ENCODE measurements at places on chromosomes 4 and X.

- no peak for DNase-seq
These were observed 908.9 kb upstream of the AGA start for GRCh38 chr4:178351185-178351584.

- DNase-seq = no peak
These were observed 1.2 kb upstream of the EFHC2 start for GRCh38 chrX:44344687-44345086.

DNA sequence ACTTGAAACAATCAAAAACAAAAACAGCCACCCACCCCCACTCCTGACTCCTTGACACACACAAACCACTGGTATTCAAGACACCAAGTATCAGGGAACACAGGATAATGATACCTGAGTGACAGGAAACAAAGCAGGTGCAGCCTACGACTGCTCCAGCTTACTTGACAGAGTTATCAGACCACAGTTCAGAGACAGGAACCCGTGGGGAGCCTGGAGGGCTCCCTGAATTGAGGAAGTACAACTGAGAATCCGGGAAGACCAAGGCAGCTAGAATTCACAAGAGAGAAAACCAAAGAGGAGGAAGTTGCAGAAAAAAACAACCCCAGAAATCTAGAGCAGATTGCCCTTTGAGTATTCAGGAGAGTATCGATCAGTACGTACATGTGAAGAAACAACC lies 20.5 kb downstream of the COMMD8 start:
- no peak for DNase-seq

- no peak for DNase-seq
These were observed 228.4 kb downstream of the SPRY1 start for GRCh38 chr4:123624959-123625358.

GRCh38 chr4:15851969-15852368 lies 73.8 kb downstream of the CD38 start:
- no peak for DNase-seq

GRCh38 chr4:167973513-167973912 lies 118.8 kb upstream of the ANXA10 start:
- DNase-seq = no peak

GRCh38 chr4:173046818-173047217 lies 121.8 kb upstream of the GALNT7 start:
- DNase-seq = no peak

DNA sequence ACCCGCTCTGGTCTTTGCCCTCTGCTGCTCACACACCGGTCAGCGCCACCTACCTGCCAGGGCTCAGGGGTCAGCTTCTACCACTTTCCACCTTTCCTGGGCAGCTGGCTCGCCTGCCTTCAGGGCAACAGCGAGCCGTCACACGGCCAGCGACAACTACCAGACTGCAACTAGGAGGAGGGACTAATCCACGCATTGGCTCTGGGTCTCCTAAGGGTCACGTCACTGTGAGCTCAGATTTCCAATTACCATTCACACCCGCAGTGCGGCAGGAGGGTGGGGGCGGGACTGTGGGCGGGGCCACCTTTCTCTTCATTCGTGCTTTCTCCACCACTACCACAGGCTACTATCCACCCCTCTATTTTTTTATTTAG lies at the start of gene BEX5:
Gene BEX5, minus strand, starts transcription at position 172 of the 374 bp plus-strand sequence. CDS start 1,712 bp downstream, outside the sequence.
- DNase-seq = peak; percentile 25

GRCh38 chrX:78997870-78998558 lies 52.8 kb downstream of the P2RY10 start:
- no peak for DNase-seq

GRCh38 chr4:99447079-99447478 lies 11.9 kb upstream of the ADH7 start:
- DNase-seq = no peak

DNA sequence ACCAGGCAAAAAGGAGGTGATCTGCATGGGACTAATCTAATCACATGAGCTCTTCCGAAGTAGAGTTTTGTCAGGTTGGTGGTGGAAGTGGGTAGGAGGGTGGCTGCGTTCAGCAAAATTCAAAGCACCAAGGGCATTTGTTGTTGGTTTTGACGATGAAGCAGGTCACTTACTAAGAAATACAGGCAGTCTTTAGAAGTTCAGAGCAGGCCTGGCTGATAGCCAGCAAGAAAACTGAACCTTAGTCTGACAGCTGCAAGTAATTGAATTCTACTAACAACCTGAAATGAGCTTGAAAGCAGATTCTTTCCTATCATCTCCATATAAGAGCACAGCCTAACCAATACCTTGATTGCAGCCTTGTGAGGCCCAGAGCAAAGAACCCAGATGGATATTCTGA lies 505.8 kb downstream of the KLHL13 start:
- no peak for DNase-seq

- DNase-seq = no peak
These were observed 10.3 kb upstream of the CENPU start for GRCh38 chr4:184744236-184744635.

DNA sequence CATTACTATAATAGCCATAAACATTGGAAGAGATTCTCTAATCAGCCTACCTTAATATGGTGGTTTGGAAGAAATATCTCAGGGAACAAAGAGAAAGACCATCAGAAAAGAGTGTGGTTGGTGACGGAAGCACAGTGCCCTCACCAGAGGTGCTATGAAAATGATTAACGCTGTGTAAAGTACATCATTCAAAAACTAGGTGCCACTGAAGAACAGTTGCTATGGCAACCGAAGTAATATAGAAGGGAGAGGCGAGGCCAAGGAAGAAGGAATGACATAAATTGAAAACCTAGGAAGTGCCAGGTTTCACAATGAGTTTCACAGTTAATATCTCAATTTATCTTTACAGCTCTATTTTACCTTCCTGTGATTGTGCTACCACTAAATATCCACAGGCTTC lies 57.0 kb upstream of the ARSJ start:
- no peak for DNase-seq

GRCh38 chrX:119121341-119121740 lies 6.3 kb downstream of the KIAA1210 start:
- DNase-seq = no peak

DNA sequence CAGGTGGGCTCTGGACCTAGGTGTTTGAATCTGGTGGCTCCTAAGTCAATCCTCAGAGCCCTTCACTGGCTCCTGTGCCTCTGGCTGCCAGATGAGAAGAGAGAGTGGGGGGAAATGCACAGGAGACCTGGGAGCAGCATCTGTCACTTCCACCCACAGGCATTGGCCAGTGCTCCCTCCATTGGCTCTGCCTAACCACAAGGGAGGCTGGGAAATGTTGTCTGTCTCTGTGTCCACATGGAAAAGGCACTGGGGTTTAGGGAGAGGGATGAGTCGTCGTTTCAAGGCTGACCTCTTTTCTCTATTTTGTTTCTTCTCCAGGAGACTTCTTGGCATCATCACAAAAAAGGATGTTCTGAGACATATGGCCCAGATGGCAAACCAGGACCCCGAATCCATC lies 76.4 kb downstream of the CLCN4 start:
- DNase-seq = no peak

DNA sequence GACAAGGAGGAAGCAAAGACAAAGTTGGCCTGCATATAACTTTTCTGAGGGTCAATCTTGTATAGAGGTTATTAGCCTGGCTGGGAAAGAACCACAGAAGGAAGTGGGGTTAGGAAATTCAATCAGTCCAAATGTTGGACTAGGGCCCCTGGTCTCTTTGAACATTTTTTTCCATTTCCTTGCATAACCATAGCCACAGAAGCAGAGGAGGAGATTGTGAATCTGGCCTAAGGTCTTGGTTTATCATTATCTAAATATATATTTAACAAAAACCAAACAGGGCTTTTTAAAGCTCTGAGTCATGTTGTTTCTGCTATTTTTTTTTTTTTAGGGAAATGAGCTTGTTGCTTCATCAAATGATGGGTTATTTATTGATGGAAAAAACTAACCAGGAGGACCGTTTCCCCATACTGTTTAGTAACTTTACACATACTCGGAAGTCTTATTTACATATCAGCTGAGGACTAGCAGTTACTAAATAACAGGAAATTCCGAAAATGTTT lies 97.7 kb upstream of the ACSL4 start:
- no peak for DNase-seq

DNA sequence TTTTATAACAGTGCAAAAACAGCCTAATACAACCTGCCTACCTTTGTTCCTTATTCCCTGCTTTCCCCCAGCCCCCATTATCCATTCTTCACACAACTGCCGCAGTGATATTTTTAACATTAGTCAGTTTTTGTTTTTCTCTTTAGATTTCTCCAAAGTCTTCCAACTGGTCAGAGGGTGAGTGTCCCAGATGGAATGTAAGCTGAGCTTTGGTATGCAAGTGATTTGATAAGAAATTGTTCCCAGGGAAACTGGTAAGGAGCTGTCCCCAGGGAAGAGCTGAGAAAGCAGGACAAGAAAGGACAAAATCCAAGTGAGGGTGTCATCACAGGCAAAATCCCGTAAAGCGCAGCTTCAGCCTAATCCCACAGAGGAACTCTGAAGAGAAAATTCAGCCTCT lies 475.5 kb upstream of the ADGRL3 start:
- DNase-seq = no peak

- DNase-seq = no peak
These were observed 442.5 kb upstream of the LCORL start for GRCh38 chr4:18463987-18464559.

- DNase-seq = no peak
These were observed 1.6 kb downstream of the MEPE start for GRCh38 chr4:87834401-87834800.

- no peak for DNase-seq
These were observed 23.0 kb upstream of the PPA2 start for GRCh38 chr4:105496899-105497298.

DNA sequence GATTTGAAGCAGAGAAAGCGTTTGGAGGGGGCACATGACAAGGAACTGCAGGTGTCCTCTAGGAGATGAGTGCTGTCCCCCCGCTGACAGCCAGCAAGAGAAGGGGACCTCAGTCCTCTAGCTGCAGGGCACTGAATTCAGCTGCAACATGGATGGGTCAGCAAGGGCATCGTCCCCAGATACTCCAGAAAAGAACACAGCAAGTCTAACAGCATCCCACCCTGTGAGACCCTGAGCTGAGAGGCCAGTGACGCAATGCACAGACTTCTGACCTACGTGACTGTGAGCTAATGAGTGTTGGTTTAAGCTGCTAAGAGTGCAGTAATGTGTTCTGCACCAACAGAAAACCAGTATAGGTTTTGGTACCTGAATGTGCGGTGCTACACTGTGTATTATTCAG lies 11.6 kb upstream of the CENPVL2 start:
- DNase-seq = no peak

DNA sequence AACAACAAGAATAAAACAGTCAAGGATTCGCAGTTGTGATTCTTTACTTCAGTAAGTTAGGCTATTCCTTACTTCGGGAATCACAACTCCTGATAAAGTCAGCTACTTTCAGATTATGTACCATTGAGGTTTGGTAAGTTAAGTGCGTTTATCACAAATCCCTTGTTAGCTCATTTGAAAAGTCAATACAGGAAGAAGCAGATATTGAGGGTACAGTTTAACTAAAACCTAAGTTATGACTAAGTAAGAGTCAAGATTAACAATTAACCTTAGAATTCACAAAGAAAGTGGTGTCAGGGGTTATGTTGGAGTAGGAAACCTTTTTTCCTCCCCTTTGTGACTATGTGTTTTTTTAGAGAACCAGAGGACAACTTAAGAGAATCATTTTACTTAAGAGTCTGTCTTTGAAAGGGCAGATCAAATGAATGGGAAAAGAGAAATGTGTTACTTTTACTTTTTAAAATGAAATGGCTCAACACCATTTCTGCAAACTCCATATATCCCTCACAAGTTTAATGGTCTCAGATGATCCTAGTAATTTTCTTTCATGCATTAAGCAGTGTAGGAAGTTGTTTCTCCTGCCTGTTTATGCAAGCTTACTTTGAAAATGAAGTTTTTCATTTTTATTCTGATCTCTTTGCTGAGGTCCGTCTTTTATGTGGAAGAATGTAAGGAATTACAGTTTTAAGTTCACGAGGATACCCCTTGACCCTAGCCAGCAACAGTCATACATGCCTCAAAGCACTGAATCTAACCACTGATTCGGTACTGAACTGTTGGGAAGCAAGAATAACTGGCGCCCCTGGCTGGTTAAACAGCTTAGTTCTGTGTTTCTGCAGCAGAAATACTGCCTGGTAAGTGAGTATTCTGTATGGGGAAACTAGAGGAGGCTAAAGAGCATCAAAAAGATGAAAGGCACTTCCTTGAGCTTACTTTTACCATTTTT lies 211.7 kb downstream of the SLC4A4 start:
- no peak for DNase-seq

DNA sequence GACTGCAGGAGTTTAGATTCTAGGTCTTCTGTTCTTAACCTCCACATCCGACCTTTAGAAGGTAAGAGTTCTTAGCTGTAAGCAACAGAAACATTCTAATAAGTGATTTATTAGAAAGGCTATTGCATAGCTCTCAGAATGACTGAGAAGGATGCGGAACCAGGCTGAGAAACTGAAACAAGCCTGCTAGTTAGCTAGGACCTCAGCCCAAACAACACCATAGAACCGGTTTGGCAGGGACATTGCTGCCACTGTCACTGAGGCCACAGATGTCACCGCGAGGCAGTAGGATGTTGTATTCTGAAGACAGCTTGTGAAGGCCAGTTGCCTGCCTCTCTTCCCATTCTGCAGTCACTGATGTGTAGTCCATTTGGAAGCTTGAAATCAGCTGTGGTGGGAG lies 160.0 kb upstream of the ARX start:
- no peak for DNase-seq

DNA sequence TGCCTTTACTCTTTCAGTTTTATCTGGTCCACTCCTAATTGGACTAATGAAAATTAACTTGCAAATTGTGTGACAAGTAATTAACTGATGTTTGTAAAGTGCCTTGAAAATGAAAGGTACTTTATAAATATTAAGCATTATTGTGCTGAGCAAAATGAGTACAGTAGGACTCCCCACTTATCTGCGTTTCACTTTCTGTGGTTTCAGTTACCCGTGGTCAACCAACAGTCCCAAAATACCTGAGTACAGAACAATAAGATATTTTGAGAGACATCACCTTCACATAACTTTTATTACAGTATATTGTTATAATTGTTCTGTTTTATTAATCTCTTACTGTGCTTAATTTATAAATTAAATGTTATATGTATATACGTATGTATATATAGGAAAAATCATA lies 27.4 kb upstream of the JADE3 start:
- DNase-seq = no peak

DNA sequence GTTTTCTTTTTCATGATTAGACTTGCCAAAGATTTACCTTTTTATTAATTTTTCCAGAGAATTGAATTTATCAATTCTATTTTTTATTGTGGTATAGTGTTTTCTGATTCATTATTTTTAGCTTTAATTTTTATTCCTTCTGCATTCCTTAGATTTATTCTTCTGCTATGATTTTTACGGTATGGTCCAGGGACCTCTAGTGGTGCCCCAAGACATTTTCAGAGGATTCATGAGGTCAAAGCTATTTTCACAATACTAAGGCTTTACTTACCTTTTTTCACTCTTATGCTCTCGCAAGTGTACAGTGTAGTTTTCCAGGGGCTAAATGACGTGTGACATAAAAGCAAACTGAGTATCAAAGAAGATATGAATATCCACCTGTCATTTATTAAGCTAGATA lies 8.0 kb downstream of the RADX start:
- no peak for DNase-seq

GRCh38 chrX:138982365-138982764 lies 270.8 kb upstream of the FGF13 start:
- DNase-seq = no peak

- DNase-seq = no peak
These were observed 53.8 kb downstream of the RBM47 start for GRCh38 chr4:40575846-40576245.

GRCh38 chr4:159051245-159052071 lies 51.4 kb upstream of the RAPGEF2 start:
- DNase-seq = no peak

GRCh38 chr4:62531264-62531663 lies 1331.1 kb downstream of the ADGRL3 start:
- DNase-seq = no peak

All from stimulated activated CD4-positive, alpha-beta T cell treated with anti-CD3 and anti-CD28 coated beads, TNF-alpha, amount 100 ng/mL, for 1 hour (primary cell).